Common myeloid progenitor, CD34-positive (primary cell): ENCODE measurements at places on chromosomes 2 and 18.

DNA sequence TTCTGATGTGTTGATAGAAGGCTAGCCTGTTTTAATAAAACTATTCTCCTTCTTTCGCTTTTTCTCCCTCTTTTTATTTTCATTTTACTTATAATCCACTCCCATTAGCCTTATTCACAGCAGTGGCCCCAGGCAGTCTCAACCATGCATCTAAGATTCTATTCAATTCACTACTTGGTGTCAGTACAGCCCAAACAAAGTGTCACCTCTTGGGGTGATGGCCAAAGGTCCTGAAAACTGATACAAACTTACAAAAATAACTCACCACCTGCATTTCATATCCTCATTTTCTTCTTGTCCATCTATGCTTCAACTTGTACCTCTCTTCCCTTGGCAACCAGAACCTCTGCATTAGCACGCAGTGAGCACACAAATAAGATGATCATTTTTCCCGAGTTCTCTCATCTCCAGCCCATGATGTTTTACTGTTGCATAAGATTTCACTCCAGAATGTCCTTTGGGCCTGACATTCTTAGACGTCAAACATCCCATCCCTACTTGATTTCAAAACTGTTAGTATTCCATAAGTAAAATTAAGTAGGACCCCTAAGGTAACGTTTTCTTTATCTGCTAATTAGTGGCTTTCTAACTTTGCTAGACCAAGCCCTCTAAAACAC, 559.3 kb upstream of the TNP1 start:
- no peak for DNase-seq

DNA sequence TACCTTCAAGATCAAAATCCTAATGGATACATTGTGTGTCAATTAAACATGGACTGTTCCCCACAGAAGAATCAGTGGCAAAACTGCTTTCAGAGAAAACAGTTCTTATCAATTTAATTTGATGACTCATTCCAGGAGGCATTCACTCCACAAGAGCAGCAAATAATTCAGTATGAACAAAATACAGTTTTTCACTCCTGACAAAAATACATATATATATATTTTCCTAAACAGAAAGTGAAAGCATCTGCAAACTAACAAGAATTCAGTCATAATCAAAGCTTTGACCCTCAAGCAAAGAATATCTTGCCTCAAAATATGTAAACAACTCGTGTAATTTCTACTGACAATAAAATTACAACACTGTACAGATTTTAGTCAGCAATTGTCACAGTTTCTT, 685.1 kb upstream of the SLC8A1 start:
- DNase-seq = peak; percentile 5

DNA sequence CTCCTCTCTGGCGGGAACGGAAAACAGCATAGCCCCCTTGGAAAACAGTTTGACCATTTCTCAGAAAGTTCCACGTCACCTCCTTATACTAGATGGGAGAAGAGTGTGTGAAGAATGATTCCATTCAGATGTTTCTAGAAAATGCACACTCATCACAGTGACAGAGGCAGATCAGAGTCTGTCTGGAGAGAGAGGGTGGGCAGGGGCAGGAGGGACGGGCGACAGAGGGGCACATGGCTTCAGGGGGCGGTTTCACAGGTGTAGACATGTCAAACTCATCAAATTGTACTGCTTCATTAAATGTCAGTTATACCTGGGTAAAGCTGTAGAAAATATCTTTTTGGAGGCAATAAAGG, 88.8 kb upstream of the TAF1B start:
- peak; percentile 43 for DNase-seq

- no peak for DNase-seq
Observed at GRCh38 chr2:129876541-129876940, 102.9 kb upstream of the RAB6C start.

GRCh38 chr2:73103018-73103542, 9.7 kb downstream of the RAB11FIP5 start:
- peak; percentile 63 for DNase-seq

DNA sequence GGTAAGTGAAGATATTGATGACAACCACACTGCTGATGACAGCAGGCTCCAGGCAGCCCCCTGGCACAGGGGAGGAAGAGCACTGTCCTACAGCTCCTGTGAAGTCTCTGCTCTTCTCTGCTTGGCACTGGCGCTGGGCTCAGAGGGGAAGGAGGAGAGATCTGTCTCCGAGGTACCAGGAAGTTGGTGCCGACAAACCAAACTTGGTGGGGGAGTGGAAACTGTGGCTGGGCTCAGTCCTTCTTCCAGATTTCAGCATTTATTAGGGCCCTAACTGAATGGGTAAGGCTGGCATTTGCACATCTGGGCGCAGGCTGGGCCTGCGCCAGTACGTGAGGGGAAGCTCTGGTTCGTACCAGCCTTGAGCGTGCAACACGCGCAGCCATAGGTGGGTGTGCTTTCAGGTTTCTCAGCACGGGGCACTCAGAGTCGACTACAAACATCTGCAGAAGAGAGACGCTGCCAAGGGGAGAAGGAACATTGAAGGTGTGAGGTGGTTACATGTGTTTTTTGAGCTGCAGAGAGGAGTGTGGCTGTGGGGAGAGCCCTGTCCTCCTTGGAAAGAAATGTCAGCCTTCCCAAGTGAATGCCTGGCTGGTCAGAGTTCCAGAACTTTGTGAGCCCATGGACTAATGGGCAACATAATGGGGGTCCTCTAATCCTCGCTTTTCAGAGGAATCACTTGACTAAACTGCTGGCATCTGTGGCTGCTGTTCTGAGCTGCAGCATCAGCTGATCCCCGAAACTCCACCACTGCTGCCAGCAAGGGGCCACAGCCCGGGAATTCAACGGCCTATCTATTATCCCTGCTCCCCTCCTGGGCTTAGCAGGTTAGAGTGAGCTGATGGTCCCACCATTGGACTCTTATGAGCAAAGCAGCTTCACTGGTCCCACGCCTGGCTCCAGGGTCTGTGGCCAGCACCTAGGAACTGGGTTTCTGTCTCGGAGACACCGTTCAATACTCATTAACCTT, 55.2 kb upstream of the SEMA4C start:
- DNase-seq = no peak

- peak; percentile 73 for DNase-seq
Observed at GRCh38 chr2:144580521-144581161, 60.7 kb upstream of the ZEB2 start.

DNA sequence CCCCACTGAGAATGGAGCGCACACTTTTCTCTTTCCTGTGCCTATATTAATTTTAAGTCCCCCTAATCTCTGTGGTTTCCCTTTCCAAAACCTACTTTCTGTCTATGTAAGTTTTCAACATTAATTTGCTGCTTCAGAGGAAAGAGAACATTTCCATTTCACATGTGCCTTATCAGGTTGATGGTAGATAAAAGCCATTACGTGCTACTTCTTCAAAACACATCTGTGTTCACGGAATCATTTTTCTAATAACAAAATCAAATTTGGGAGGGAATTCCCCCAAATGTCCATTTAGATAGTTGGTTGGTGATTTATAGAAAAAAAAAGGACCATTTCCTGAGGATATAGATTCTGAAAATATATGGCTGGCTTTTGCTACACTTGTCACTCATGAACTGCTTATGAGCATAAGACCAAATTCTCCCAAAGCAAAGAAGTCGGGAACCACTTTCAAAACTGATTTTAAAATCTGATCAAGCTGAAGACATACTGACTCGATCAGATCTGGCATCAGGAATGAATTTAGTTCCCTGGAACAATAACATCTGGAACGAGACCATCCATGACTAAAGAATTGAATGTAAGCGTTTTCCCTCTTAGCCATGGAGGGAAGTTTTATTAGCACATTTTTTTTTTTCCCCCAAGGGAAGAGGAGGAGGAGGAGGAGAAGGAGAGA, 8.2 kb downstream of the PTGR3 start:
- peak; percentile 65 for DNase-seq

DNA sequence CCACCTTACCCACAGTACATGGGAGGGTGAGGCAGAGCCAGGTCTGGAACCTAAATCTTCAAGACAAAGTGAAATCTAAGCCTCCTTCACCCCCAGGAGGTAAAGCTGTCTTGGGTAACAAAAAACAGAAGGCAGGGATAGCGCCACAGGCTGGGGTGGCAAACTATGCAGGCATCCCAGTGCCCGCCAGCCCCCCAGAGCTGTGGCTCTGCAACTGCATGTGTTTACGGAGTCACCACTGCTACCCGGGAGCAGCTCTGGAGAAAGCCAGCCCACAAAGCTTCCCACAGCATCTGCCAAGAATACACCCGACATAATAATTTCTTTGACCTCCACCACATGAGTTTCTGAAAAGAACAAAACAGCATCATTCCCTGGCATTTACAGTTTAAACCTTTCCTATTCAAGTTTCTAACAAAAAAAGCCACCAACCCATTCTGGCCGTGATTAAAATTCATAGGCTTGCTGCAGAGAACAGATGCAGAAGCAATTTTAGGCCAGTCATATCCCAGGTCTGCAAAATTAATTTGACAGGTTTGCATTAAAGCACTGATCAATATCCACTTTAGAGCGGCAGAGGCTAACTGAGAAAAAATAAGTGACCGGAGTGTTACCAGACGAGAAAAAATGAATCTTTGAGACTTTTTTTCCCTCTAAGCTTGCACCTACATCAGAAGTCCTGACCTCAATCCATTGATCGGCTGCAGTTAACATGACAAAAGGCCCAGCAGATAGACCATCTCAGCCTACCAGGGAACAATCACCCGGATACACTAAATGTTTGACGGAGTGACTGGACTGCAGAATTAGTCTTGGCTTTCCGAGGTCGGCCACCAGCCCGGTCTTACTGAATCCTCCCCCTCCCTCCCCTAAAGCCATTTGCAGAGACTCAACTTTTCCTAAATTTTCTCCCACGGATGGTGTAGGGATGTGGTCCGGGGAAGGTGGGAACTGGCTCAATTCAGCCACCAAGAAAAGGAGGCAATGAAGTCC, 309.6 kb upstream of the SKOR2 start:
- DNase-seq = no peak

DNA sequence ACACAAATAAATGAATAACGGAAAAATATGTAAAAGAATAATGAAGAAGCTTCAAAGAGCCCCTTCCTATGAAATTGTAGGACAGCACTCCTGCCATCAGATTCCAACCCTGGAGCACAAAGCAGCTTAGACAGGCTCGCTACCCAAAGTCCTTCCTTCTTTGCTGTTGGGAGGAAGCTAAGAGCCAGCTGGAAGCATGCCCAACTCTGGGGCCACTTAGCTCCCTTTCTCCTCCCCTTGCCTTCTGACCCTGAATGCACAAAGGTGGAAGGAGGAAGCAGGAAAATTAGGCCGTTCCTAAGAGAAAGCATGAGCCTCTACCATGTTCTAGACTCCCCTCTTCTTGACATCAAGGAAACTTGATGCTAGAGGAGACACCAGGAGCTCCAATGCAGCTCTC, 700.8 kb downstream of the RNF144A start:
- no peak for DNase-seq

DNA sequence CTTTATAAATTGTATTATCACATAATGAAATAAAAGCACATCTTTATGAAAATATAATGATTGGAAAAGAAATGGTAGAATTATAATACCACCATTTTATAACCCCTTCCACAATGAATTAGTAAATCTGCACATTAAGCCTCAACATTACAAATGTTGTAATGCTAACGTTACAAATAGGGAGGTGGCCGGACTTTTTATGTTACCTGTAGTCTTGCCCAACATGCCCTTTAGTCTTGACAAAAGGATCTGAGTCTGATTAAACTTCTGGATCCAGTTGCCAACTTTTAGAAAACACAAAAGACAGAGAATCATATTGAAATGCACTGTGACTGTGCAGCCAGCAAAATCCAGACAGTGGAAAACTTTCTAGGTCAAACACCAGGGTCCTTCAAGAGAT, 617.3 kb downstream of the KCNJ3 start:
- no peak for DNase-seq

DNA sequence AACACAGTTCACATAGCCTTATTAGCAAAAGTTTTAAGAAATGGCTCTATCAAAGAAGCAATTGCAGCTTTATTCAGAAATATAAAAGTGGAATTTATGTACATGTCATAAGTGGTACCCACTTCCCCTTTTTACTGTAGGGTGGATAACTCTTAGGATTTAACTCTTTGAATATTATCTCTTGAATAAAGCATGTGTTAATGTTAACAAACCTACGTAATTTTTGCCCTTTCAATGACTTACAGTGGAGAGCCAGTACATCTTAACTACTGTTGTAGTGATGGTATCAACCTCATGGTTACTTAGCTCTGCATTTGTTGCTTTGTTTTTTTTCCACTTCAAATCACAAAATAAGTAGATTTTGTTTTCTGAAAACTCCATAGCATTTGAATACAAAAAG, 8.8 kb downstream of the NABP1 start:
- no peak for DNase-seq

GRCh38 chr18:75010278-75010677, 198.7 kb downstream of the PTGR3 start:
- DNase-seq = no peak

- peak; percentile 89 for DNase-seq
Observed at GRCh38 chr2:108621087-108621559, 86.9 kb downstream of the LIMS1 start.

DNA sequence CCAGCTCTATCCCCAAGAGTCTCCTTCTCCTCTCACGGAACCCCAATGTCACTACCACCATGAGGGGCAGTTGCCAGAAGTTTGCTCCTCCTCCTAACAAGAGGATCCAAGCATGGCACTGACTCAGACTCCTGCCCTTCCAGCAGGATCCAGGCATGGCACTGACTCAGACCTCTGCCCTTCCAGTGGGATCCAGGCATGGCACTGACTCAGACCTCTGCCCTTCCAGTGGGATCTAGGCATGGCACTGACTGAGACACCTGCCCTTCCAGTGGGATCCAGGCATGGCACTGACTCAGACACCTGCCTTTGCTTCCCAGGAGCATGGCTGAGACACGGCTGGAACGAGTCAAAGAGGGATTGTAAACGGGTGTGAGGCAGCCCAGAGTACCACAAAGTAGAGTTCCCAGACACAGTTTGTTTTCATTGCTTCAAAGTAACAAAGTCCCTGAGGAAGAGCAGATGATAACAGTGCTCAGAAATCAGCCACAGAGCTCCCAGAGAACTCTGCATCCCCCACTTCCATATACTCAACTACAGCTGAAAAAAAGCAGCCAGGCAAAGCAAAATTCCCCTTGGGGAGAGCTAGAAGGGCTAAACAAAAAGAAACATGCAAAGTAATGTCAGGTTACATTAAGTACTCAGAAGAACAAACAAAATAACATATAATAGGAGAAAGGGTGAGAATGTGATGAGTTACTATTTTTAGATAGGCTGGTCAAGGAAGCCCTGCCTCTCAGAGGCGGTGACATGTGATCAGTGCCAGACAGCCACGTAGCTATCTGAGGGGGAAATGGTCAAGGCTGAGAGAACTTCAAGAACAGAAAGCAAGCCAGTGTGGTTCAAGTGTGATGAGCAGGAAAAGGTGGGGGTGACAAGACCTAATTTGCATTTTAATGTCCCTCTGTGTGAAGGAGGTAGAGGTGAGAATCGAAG, 3.0 kb downstream of the BUB1 start:
- DNase-seq = peak; percentile 33
